ENCODE measurements at places on chromosomes 11 and 22. TPM values are rescaled to one million over a fixed set of nuclear protein-coding genes. Genes with fewer than 3 reads are reported as not detected.

- no peak for DNase-seq
Observed at GRCh38 chr11:95487391-95487790, 256.4 kb upstream of the SESN3 start.

DNA sequence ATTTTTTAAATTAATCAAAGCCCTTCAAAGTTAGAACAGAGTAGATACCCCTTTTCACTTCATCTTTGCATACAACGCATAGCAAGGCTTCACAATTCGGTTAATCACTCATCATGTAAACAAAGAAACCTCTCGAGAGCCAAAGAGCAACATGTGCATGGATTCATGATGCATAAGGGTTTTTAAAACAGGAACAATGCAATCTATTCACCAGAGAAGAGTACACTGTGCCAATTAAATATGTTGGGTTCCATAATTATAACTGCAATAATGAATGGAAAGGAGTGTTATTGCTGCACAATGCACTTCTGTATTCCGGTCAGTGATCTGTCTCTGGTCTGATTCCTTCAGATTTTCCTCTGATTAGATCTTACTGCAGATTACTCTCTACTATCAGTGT is 45.3 kb downstream of the CADM1 start:
- DNase-seq = no peak

- DNase-seq = no peak
Observed at GRCh38 chr11:57312511-57313021, 12.2 kb downstream of the TNKS1BP1 start.

DNA sequence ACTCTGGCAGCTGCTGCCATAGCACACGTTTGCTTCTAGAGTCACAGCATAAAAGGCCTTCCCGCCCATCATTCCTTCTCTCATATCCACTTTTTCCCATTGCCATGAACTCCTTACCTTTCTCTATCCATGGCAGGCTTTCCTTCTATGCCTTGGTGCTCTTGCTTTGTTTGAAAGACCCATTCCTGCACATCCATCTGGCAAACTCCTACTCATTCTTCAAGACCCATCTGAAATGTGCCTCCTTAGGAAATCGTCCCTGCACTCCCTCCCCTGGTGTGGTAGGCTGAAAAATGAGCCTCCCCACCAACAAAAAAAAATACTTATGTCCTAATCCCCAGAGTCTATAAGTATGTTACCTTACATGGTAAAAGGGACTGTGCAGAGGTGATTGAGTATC is 100.3 kb downstream of the TENM4 start:
- DNase-seq = no peak

GRCh38 chr22:44085743-44086270 is 61.7 kb downstream of the PARVB start:
- DNase-seq = peak; percentile 73

DNA sequence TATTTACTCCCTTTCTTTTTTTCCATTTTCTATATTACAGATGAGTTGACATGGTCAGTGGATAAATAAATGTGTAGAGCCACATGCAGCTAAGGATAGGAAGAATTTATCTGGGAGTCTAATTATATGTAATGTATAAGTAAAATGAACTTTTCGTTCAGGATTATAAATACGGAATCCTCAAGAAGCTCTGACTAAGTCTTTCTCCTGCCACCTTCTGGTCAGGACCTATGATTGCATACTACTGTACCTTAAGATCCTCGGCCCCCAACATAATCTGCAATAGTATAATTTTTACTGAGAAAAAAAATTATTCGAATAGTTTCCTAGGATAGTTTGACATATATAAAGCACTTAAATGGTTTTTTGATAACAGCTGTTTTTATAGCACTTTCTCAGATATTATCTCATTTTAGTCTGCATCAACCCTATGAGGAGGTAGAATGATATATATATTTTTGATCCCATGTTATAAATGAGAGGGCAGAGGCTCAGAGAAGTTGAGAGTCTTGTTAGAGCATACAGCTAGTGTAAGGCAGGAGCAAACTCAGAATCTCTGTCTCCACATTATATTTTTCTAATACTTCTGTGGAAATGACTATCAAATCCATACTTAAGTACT is 36.1 kb downstream of the CCDC90B start:
- peak; percentile 13 for DNase-seq

GRCh38 chr11:129374993-129375750 is 476 bp upstream of the BARX2 start:
- DNase-seq = no peak

GRCh38 chr22:37639070-37639760 is at the start of gene SH3BP1:
Gene SH3BP1, plus strand, starts transcription at chr22:37639669. Its CDS starts 119 bp downstream, at chr22:37639788.
- peak; percentile 73 for DNase-seq

DNA sequence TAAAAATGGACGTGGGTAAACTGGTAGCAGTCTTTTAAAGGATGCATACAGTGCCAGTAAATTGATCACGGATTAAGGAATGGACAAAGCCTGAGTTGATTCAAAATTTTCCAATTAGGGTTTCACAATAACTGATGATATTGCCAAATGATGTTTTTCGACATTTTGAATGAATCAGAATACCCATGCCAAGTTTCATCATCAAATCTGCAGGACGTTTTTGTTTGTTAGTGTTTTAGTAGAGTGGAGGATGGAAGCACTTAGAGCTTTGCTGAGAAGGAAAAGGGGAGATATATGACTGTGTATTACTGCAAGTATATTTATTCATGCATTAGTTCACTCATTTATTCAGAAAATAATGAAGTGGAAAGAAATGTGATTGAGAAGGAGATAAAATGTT is 78.3 kb downstream of the SLC17A6 start:
- DNase-seq = no peak

DNA sequence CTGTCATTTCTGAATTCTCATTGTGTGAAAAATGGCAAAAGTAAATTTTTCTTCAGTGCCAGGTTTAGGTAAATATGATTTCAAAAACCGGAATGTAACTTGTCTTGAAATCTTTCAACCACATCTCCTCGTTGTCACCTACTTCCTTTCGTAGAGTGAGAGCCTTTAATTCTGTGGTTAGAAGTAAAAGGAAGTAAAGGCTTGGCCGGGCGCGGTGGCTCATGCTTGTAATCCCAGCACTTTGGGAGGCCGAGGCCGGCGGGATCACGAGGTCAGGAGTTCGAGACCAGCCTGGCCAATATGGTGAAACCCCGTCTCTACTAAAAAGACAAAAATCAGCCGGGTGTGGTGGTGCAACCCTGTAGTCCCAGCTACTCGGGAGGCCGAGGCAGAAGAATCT is 29.8 kb downstream of the SGSM3 start:
- DNase-seq = no peak

DNA sequence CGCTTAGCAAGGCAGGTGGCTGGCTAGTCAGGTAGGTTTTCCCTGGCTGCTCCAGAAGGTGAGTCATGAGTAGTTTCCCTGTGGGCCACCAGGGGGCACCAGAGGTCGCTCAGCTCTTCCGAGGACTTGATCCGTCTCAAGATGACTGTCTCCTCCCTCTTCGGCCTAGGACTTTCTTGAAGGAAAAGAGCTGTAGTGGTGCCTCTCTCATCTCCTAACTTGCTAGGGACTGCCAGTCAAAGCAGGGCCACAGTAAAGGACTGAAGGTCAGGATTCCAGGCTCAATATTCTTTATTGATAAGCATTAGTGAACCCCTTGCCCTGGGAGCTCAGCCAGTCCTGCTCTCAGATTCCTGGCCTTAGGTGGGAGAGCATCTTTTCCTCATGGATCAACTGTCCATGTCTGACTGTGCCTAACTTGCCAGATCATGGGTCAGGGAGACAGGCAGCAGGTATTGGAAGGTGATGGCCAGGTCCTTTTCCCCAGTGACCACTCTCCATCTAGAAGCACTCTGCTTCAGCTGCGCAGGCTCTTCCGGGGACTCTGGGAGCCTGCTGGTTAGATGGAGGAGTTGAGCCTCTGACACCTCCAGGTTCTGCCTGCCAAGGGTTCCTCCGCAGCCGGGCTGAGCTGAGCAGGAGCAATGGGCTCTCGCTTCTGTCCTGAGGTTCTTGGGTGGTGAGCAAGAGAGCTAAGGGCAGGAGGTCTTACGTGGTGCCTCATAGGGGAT is 1.9 kb downstream of the POLD4 start:
- no peak for DNase-seq

DNA sequence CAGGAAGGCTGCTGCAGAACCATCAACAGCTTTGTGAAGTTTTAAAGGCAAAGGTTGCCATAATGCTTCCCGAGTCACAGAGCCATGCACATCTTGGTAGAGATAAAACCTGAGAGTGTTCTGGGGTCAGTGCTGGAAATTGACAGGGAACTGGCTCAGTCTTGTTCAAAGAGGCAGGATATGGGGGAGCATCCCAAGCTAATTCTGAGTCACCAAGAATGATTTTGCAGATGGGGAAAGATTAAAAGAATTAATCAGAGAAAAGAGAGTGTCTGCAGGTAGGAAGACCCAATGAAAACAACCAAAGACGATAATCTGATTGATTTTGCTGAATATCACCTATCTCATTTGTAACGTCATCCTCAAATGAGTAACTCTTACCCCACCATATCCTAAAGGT is 99.9 kb upstream of the CD44 start:
- DNase-seq = no peak

DNA sequence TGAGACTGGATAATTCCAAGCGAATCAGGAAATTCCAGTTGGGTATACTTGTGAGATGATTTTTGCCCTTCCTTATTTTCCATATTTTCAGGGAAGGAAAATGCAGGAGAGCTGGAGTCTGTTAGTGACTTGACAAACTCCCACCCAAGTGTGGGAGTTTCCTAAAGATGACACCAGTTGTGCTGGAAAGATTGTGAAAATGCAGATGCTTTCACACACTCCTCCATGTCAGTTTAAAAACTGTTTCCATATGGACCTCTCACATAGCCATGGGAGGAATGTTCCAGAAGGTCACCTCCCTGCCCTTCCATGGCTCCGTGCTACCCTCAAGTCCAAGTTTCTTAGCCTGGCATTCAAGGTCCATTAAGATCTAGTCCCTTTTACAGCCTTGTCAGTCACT is 350.7 kb upstream of the NARS2 start:
- DNase-seq = no peak

DNA sequence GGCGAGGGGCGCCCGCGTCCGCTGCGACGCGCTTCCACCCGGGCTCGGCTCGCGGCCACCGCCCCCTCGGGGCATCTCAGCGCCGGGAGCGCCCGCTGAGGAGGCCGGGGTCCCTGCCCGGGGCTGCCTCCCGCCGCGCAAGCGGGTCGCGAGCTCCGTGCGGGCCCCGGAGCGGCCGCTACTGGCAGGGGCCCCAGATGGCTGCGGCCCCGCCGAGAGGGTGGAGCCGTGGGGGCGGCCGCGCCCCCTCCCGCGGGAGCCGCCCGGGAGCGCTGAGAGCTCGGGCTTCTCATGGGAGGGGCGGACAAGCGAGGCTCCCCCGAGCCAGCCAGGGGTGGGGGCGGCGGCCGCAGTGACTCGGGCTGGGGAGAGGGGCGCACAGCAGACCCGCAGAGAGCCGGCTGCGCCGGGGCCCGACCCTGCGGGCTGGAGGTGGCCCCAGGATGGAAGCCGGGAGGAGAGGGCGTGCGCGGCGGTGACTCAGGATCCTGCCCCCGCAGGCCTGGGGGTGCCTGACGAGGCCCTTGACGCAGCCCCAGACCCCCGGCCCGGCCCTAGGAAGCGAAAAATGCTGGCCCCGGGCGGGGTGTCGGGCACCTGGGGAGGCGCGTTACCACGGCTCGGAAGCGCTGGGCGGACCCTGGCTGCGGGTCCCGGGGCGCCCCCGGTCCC is 603 bp upstream of the ZFTA start:
- no peak for DNase-seq

DNA sequence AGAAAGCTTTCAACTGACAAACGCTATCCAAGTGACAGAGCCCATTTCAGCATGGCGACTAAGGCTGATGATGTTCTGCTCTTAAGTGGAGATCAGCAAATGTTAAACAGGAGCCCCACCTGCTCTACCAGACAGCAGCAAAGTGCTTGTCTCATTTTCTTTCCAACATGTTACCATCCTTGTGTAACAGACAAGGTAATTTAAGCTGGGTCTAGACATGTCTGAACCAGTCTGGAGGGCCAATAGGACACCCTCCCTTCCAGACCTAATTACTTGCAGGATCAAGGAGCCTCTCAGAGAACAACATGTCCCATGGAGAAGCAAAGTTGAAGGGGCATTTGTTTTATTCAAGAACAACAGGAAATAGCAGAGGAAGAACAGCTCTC is 3.9 kb upstream of the LMO2 start:
- no peak for DNase-seq

- no peak for DNase-seq
Observed at GRCh38 chr11:70876685-70877084, 375.7 kb downstream of the SHANK2 start.

DNA sequence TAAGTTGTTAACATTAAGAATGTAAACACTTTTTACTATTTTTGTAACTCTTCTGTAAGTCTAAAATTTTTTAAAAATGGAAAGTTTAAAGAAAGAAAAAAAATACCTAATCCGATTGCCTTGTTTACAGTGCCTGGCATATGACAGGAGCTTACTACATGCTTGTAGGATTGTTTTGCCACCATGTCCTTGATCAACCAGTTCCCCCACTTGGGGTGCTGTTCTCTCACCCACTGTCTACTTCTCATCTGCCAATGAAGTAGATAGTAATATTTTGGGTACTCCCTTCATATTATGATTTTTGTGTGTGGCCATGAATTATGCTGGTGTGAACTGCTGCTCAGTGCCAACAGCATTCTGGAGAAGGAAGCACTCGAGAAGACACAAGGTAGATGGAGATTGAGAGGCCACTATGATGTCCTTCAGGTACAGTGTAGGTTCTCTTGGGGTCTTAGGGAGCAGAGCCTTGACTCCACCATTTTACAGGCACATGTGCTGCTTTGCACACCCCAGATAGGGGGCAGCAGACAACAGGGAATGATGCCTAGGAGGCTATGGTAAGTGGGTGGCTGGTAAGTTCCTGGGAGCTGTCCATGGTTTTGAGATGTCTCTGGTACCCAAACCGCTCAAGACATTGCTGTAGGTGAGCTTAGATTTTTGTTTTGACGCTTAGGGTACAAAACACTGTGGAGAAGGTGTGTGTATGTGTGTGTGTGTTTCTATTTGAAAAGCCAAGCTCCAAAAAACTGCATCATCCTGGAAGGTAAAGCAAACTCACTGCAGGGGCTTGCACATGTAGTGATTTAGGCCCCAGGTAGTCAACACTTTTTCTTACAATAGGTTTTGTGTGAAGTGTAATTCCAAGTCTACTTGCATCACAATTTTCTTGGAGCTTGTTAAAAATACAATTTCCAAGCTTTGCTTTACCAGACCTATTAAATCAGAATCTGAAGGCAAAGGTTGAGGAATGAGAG is 494.5 kb upstream of the LARGE1 start:
- DNase-seq = peak; percentile 90

DNA sequence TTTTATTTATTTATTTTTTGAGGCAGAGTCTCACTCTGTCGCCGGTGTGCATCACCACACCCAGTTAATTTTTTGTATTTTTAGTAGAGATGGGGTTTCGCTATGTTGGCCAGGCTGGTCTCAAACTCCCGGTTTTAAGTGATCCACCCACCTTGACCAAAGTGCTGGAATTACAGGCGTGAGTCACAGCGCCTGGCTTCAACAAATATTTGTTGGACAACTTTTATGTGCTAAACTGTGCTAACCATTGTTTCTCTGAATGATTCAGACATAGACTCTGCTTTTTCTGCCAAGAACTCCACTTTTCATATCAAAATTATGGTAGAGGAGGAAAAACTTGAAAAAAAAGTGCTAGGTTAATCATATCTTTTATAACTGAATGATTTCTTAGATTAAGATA is 36.3 kb downstream of the MMP7 start:
- DNase-seq = no peak

GRCh38 chr22:27386186-27386585 is 415.4 kb downstream of the MN1 start:
- no peak for DNase-seq

The OR56B1 gene
- not detected for polyA plus RNA-seq

The FERMT3 gene
- polyA plus RNA-seq = 4.1 TPM

The RASD2 gene
- polyA plus RNA-seq = 1.5 TPM

The KCTD14 gene
- 14.1 TPM for polyA plus RNA-seq

The YPEL4 gene
- 5.1 TPM for polyA plus RNA-seq

All from left kidney (tissue), 8 donors.